ENCODE measurements at places on chromosomes 7 and 10.
A peak's percentile ranks its signal among the peaks of the same experiment; 100 is the strongest.

DNA sequence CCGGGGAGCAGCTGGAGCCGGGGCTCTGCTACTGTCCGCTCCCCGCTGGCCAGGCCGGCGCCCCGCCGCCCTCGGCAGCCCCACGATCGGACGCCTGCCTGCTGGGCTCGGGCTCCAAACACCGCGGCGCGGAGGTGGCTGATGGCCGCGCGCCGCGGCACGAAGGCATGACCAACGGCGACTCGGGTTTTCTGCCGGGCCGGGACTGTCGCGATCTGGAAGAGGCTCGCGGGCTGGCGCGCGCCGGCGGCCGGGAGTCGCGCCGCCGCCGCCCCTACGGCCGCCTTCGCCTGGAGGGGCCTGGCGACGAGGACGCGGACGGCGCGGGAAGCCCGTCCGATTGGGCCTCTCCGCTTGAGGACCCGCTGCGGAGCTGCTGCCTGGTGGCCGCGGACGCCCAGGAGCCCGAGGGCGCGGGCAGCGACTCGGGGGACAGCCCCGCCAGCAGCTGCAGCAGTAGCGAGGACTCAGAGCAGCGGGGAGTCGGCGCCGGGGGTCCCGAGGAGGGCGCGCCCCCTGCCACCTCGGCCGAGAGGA lies 570 bp downstream of the TBC1D12 start:
- peaks cover 45% of the 10 kb centered on the region for H3K27me3 ChIP-seq
- H3K4me1 ChIP-seq, result peaks cover 5% of the 10 kb centered on the region
- no peaks in the 10 kb centered on the region for H3K36me3 ChIP-seq

DNA sequence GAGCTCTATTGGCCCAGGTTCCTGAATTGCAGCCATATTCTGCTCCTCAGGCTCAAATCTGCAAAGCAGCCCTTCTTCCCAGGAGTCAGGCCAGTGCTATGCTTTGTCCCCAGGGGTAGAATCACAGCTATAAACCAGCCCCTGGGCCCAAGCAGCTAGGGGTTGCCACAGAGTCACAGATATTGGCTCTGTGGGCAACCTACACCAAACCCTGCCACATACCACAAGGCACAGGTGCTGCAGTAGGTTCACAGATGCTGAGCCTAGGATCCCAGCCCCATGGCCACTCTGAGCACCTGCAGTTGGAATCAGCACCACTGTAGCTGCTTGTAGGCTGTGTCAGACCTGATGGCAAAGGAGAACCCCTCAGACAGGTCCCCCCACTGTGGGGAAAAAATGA lies 43.1 kb upstream of the CAMK2B start:
- no peaks in the 10 kb centered on the region for H3K36me3 ChIP-seq
- peaks cover 8% of the 10 kb centered on the region for H3K27me3 ChIP-seq
- H3K27ac ChIP-seq, result no peak overlapping the region
- no peak overlapping the region for H3K4me3 ChIP-seq
- DNase-seq, result no peak
- H3K4me1 ChIP-seq, result no peaks in the 10 kb centered on the region

DNA sequence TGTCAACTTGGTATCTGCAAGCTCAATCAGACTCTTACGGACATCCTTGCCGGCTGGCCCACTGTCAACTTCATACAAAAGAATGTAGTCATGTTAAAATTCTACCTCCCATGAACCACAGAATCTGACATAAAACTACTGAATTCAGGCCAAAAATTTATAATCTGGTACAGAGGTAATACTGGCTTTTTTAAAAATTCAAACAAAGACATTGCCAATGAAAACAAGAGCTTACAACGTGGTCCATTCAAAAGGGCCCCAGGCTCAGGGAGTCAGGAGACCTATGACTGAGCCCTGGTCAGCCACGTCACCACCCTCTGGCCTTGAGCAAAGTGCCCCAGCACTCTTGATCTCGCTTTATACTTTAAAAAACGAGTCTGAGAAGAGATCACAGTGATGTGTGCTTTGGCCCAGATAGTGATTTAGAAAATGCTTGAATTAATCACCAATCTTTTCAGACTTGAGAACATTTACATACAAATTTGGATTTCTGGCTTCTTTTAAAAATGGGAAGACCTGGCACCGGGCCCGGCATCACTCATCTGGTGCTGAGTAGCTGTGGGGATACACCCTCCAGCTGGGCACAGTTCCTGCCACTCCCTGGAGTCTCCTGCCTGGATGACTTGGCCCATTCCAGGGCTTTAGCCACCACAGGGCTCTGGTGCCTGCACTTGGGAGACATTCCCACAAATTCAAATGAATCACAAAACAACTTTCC lies 94.1 kb downstream of the PIP4K2A start:
- peaks cover 20% of the 10 kb centered on the region for H3K36me3 ChIP-seq
- peaks cover 95% of the 10 kb centered on the region for H3K4me1 ChIP-seq
- H3K27me3 ChIP-seq, result no peaks in the 10 kb centered on the region
- peak; percentile 50 for DNase-seq

DNA sequence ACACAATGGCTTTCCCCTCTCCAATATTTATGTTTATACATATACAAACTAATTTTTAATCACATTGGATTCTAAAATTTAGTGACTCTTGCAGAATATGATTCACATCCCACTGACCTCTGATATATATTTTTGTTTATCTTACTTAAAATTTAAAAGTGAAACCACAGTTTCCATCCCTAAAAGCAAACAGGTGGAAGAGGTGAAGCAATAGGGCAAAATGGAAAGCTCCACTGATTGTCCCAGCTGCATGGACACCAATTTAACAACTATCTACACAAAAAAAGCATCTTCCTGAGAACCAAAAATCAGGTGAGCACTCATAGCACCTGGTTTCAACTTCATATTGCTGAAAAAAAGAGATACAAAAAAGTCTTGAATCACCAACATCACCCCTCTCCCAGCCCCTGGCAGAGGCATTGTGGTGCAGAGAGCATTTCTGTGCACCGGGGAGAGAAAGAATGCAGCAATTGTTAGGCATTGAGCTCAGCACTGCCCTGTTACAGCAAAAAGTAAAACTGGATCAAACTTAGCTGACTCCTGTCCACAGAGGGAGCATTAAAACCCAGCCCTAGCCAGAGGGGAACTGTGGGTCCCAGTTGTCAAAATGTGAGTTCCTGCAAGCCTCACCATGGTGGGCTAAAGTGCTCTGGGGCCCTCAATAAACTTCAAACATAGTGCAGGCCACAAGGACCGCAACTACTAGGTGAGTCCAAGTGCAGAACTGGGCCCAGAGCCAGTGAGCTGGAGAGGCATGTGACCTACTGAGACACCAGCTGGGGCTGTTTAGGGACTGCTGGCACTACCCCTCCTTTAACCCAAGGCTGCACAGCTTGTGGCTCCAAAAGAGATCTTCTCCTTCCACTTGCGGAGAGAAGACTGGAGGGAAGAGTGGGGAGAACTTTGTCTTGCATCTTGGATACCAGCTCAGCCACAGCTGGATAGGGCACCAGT lies 92.1 kb downstream of the SIRT1 start:
- H3K27me3 ChIP-seq, result no peaks in the 10 kb centered on the region
- peaks cover 58% of the 10 kb centered on the region for H3K36me3 ChIP-seq
- H3K27ac ChIP-seq, result no peak overlapping the region
- no peak overlapping the region for H3K4me3 ChIP-seq

GRCh38 chr10:32931593-32931992 lies 26.4 kb downstream of the ITGB1 start:
- no peak for DNase-seq
- no peak overlapping the region for H3K27ac ChIP-seq
- H3K27me3 ChIP-seq, result no peaks in the 10 kb centered on the region

DNA sequence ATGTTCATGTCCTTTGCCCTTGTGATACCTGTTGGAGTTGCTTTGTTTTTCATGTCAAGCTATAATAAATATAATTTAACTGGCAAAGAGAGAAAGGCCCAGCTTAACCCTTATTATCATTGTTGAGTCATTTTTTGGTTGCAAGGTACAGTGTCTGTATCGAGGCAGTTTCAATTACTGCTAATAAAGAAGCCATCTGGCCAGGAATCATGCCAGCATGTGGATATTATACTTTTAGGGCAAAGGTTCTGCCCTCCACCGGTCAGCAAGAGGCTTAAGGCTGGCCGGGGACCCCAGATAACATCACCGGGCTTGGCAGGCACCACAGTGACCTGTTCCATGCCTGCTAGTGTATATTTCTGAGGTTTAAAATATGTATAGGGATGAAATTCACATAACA lies 9.0 kb upstream of the CYP3A4 start:
- peaks cover 6% of the 10 kb centered on the region for H3K27me3 ChIP-seq
- no peak overlapping the region for H3K27ac ChIP-seq
- no peak for DNase-seq

DNA sequence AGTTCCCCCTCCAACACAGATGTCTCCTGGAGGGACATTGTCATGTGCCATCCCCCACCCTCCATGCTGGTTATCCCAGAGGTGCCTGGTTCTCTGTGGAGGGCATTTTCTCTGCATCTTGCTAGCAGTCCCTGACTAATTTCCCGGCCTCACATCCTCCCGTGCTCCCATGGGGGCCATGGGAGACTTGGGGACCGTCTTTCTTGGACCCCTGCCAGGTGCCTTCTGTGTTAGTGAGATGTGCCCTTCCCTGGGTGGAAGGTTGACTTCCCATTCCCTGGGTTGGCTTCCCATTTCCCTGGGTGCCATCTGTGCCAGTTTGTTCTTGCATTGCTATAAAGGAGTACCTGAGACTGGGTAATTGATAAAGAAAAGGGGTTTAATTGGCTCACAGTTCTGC lies 22.5 kb upstream of the GNA12 start:
- H3K27me3 ChIP-seq, result no peaks in the 10 kb centered on the region
- H3K4me3 ChIP-seq, result no peak overlapping the region
- no peaks in the 10 kb centered on the region for H3K36me3 ChIP-seq
- peaks cover 47% of the 10 kb centered on the region for H3K4me1 ChIP-seq
- no peak overlapping the region for H3K27ac ChIP-seq
- no peak for DNase-seq

DNA sequence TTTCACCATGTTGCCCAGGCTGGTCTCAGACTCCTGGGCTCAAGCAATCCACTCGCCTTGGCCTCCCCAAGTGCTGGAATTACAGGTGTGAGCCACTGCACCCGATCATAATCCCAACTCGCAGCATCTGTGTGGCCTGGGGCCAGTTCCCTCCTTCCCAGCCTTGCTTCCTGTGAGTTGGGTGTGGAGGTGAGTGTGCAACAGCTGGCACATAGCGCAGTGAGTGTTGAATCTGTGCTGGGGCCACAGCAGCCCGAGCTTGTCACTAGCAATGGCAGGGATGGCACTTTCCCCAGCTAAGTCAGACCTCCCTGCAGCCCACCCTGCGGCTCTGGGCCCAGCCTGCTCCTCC lies 12.2 kb downstream of the TMEM184A start:
- H3K27ac ChIP-seq, result no peak overlapping the region
- DNase-seq, result no peak
- H3K27me3 ChIP-seq, result no peaks in the 10 kb centered on the region
- H3K36me3 ChIP-seq, result peaks cover 8% of the 10 kb centered on the region

- H3K27ac ChIP-seq, result no peak overlapping the region
- no peak for DNase-seq
- H3K4me3 ChIP-seq, result no peak overlapping the region
- no peaks in the 10 kb centered on the region for H3K4me1 ChIP-seq
- H3K27me3 ChIP-seq, result no peaks in the 10 kb centered on the region
Observed at GRCh38 chr10:103836861-103837260, 18.5 kb downstream of the SH3PXD2A start.

- H3K4me1 ChIP-seq, result no peaks in the 10 kb centered on the region
- no peak for DNase-seq
- H3K27me3 ChIP-seq, result no peaks in the 10 kb centered on the region
Observed at GRCh38 chr10:59373071-59373470, 10.7 kb upstream of the FAM13C start.

GRCh38 chr10:129207297-129207696 lies 259.7 kb upstream of the MGMT start:
- H3K4me3 ChIP-seq, result no peak overlapping the region
- H3K36me3 ChIP-seq, result no peaks in the 10 kb centered on the region
- H3K27me3 ChIP-seq, result peaks cover 1% of the 10 kb centered on the region
- DNase-seq, result no peak

- no peaks in the 10 kb centered on the region for H3K27me3 ChIP-seq
- no peak overlapping the region for H3K4me3 ChIP-seq
- no peak overlapping the region for H3K27ac ChIP-seq
- H3K36me3 ChIP-seq, result no peaks in the 10 kb centered on the region
- H3K4me1 ChIP-seq, result no peaks in the 10 kb centered on the region
- no peak for DNase-seq
Observed at GRCh38 chr10:130555411-130555750, 419.2 kb downstream of the GLRX3 start.

DNA sequence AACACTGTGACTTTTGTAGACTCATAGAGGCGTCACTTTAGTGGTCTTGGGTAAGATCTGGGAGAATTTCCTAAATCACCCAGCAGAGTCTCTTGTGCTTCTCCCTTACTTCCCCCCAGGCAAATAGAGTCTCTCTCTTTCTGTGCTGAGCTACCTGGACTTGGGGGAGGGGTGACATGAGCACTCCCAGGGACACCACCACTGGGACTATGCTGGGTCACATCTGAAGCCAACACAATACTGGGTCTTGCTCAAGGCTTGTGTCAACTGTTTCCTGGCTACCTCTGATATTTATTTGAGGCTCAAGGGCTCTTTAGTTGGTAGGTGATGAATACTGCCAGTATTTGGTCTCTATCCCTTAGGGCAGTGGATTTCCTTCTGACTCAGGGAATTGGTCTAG lies 214.6 kb upstream of the TPK1 start:
- H3K36me3 ChIP-seq, result no peaks in the 10 kb centered on the region
- no peaks in the 10 kb centered on the region for H3K4me1 ChIP-seq
- H3K4me3 ChIP-seq, result no peak overlapping the region
- no peaks in the 10 kb centered on the region for H3K27me3 ChIP-seq
- no peak for DNase-seq

GRCh38 chr7:54260941-54261371 lies 281.2 kb upstream of the VSTM2A start:
- H3K27me3 ChIP-seq, result no peaks in the 10 kb centered on the region
- no peaks in the 10 kb centered on the region for H3K36me3 ChIP-seq
- H3K4me3 ChIP-seq, result no peak overlapping the region
- no peak overlapping the region for H3K27ac ChIP-seq

DNA sequence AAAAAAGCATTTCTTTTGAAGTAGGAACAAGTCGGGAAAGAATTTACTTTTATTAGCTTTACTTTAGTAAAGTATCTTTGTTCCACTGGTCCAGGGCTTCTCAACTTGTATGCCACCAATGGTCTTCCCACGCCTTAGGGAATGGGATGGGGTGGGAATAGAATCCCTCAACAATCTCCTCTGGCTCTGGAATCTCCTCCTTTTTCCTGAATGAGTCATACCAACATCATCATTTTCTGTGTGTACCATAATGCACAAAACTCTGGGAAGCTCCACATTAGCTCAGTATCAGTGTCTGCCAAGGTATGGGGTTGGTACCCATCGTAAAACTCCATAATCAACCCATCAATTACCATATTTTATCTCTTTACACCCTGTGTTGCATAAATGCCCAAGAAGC lies 159.4 kb upstream of the BMPER start:
- no peaks in the 10 kb centered on the region for H3K36me3 ChIP-seq
- no peak overlapping the region for H3K4me3 ChIP-seq
- no peak for DNase-seq
- H3K27me3 ChIP-seq, result no peaks in the 10 kb centered on the region
- no peak overlapping the region for H3K27ac ChIP-seq
- H3K4me1 ChIP-seq, result no peaks in the 10 kb centered on the region
